ENCODE measurements at places on chromosomes 4 and X.

DNA sequence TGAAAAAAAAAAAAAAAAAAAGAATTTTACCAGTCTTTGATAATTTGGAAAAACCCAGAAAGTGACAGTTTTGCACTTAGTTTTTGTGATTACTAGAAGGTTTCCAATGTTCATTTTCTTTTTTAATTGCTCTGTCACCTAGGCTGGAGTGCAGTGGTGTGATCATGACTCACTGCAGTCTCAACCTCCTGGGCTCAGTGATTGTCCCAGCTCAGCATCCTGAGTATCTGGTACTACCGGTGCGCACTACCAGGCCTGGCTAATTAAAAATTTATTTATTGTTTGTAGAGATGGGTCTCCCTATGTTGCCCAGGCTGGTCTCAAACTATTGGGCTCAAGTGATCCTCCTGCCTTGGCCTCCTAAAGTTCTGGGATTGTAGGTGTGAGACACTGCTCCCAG, 3.3 kb downstream of the NUDT9 start:
- DNase-seq: no peak

- DNase-seq: no peak
Observed at GRCh38 chrX:45748369-45748774, 547.7 kb upstream of the DIPK2B start.

DNA sequence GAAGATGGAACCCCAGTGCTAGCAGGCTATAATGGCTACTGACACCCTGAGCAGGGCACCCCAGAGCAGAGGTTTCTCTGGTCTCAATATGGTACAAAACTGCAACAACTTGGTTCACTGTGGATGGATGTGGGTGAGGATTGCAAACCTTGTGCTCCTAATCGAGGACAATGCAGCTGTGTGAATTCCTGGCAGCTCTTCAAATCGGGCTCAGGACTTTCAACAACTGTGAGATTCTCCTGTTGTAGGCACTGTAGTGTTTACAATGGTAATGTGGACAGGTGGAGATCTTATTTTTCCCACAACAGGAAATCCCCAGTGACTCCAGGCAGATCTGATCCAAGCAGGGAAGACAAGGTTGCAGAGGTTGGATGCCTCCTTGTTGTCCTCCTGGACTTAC, 101.5 kb downstream of the RCHY1 start:
- no peak for DNase-seq

GRCh38 chr4:121877041-121877773, 6.9 kb upstream of the BBS7 start:
- DNase-seq: no peak

- DNase-seq: peak; percentile 34
Observed at GRCh38 chr4:78293821-78294301, 236.7 kb downstream of the FRAS1 start.

GRCh38 chr4:134018846-134019245, 182.7 kb downstream of the PABPC4L start:
- no peak for DNase-seq

DNA sequence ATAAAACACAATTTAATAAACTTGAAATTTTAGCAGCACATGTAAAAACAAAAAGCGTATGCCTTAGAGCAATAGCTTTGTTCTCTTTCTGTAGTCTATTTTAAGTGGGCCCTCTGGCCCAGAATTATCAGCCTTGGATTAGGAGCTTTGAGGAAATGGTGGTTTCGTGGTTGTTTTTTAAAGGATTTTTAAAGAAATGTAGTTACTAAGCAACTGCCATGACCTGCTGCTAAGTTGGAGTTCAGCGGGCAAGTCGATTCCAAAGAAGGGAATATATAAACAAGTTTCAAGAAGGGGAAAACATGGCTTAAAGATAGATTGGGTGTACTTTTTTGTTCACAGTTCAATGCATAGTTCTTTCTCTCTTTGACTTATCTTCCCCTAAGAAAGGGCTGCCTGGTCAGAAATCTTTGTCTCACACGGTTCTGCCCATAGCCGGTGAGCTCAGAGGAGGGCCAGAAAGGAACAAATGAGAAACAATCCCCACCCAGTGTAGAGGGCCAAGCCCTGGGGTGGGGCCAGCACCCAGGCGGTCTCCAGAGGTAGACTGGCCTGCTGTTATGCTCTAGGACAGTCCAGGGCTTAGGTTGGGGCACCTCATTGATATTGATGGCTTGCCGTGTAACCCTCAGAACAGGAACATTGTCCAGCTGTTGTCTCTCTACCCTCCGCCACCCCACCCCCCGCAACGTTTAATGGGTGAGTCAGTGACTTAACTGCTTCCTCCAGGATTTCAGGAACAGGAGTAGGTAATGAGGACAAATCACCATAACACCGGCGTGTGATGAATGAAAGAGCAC, 32.5 kb downstream of the DLG3 start:
- no peak for DNase-seq

- DNase-seq: no peak
Observed at GRCh38 chr4:24164797-24165196, 274.9 kb upstream of the PPARGC1A start.

DNA sequence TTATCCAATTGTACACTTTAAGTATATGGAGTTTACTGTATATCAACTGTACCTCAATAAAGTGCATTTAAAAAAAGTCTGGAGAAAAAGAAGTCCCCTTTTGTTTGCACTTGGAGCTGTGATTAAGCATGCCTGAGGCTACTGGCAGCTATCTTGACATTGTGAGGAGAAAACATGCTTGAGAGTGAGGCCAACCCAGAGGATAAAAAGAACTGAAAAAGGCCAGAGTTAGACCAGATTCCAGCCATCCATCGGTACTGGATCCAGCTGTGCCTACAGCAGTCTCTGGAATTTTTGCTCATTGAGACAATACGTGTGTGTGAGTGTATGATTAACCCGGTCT, 57.4 kb downstream of the LGI2 start:
- no peak for DNase-seq

DNA sequence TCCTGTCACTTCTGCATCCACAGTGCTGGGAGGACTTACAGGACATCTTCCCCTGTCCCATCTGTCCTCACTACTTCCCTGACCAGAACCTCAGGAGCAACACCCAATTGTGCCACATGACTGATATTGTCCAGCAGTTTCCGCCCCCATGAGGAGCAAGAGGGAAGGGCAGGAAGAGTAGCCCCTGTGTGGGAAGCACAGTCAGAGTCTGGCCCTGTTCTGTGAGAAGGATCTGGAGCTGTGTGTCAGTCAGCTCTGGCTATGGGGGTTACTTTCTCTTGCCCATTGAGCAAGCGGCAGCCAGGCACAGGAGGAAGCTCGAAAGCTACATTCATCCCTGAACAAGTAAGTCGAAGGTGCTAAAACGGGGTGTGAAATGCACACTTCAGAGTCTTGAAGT, 14.8 kb upstream of the TRIM60 start:
- DNase-seq: no peak

DNA sequence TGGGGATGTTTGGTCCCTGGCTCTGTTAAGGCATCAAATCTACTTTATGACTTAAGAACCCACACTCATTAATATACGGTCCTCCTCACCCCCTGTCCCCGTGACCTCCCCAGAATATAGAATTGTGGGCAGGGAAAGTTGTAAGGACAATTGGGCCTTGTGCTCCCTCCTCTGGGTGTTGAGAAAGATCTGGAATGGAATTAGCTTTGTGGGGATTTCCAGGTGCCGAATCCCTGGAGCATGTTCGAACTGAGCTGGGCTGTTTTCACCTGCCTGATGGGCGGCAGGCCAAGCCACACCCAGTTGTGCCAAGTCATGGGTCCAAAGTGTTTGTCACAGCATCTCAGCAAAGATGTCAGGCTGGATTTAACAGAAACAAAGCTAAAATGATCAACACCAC, 349.3 kb upstream of the KLF3 start:
- no peak for DNase-seq

DNA sequence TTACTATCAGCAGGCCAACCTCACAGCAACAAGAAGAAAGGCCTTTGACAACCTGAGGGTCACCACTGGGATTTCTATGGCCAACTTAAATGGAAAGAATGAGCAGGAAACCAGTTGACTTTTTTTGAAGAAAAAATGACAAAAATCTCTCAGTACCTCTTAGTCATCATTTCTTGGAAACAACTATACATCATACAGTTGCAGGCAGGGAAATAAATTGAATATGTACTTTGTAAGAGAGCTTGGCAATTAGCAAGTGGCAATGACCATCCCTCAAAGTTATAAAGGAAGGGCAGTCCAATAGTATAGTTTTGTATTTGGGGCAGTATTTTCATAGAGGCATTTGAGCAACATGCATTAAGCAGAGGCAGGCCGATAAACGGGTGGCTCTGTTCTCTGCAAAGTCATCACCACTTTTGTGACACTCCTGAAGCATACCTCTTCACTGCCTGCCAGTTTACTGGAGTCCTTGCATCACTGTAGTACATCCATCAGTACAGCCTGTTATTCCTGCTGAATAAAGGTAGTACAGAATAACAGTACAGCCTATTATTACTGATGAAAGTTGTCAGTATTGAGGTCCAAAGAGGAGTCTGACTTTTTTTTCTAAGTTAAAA, 83.3 kb upstream of the AMELX start:
- DNase-seq: no peak

DNA sequence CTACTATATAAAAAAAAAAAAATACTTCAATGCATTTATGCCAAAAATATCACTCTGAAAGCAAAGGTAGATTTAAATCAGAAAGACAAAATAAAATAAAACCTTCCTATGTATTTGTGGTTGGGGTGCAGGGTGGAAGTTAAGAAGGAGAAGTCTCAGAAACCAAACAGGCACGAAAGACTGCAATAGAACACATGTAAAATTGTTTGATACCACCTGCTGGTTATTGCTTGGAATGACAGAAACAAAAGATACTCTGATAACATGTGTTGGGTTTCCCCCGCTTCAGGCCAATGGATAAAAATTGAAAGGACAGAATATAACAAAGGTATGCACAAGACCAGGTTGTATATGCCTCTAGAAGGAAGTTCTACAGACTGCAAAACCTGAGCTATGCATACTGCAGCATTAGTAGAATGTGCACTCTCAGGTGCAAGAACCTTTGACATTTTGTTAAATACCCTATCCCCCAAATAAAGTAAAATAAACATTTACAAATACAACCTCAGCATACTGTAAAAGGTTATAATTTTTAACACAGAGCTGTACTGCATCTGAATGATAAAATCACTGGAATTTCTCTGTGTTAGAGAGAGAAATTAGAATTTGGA, 118.8 kb downstream of the GABRA2 start:
- DNase-seq: no peak

GRCh38 chr4:74531963-74532794, 87.2 kb downstream of the AREG start:
- no peak for DNase-seq

DNA sequence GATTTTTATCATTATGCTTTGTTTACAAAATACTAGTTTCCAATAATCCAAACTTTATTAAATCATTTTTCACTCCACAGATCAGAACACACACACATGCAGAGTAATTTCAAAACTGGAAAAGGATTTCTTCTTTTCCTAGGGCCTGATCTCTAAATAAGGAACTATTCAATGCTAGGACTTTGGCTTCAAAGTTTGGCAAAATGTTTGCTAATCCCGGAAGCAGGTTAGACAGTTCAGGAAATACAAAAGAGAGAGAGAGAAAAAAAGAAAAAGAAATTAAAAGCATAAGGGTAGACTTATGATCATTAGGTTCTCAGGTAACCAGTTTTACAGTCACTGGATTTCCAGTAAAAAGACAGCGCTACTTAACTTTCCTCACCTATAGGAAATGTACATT, 211.0 kb downstream of the DCLK2 start:
- DNase-seq: no peak

- no peak for DNase-seq
Observed at GRCh38 chr4:6779667-6780565, 2.6 kb upstream of the KIAA0232 start.

GRCh38 chr4:186622788-186623464, 67.6 kb upstream of the MTNR1A start:
- peak; percentile 17 for DNase-seq

GRCh38 chr4:151866592-151866918, 105.7 kb upstream of the GATB start:
- DNase-seq: no peak

DNA sequence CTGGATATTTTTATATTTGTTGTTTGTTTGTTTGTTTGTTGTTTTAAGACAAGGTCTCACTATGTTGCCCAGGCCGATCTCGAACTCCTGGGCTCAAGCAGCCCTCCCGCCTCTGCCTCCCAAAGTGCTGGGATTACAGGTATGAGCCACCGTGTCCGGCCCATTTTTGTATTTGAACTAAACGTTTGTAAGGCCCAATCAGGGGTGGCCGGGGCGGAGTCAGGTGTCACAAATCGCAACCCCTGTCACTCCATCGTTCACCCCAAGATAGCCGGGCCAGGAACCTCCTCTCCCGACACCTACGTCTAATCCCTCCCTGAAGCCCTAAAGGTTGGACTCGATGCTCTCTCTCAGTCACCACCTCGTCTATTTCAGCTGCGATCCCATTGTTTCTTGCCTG, 722 bp upstream of the EFHC2 start:
- DNase-seq: no peak

DNA sequence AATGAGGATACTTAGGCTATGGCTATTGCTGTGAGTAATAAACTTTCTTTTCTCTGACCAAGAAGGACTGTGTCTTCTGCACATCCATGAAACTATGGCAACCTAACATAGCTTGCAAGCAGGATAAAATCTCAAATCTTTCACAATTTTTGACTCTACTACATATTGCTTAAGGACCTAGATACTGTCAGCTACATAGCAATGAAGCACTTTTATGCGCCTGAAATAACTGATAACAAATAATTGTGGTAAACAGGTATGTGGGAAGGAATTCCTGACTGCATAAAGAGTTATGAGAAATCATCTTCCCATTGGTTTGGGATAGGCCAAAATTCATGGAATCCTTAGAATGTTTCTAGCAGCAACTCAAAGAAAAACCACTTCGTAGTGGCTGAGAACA, 41.2 kb upstream of the PDGFC start:
- DNase-seq: no peak

DNA sequence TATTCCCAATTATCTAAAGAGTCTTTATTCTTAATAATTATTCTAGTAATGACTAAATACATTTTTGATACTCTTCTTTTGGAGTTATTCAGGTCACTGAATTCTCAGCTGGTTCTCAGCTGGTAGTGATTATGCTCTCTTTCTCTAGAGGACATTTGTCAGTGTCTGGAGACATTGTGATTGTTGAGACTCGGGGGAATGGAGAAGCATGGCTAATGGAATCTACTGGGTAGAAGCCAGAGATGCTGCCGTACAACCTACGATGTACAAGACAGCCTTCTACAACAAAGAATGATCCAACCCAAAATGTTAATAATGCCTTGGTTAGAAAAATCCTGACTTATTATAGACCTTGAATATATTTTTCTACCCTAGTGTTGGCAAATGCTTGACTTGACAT, 149.2 kb upstream of the ANKRD50 start:
- no peak for DNase-seq

Measured in spinal cord (tissue), 10 donors.